ENCODE measurements at places on chromosomes 1 and 21. TPM values are rescaled to one million over a fixed set of nuclear protein-coding genes. Genes with fewer than 3 reads are reported as not detected.

The CD1B gene
- not detected for polyA plus RNA-seq

The ACOT11 gene
- 15.9 TPM for polyA plus RNA-seq

The MMP23B gene
- 55.6 TPM for polyA plus RNA-seq

The ANGEL2 gene
- polyA plus RNA-seq: 41.8 TPM

The PLA2G5 gene
- polyA plus RNA-seq: 0.41 TPM

The SLC22A15 gene
- polyA plus RNA-seq: 3.9 TPM

The SEC16B gene
- 3.2 TPM for polyA plus RNA-seq

DNA sequence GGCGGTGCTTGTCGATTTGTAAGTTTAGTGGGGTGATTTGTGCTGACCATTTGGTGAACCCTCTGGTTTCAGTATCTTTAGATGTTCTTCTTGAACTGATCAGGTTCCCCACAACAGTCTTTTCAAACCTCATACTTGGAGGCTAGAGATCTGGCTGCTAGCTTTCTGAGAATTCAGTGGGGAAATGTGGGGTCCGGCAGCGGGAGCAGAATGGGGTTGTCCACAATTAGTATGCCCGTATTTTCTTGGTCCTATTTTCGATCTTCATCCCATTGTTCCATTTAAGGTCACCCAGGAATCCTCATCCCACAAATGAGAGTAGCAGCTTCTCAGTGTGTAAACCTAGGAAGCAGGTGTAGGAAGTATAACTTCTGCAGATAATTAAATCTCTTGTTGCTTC is 10.3 kb upstream of the TPTE start:
- no peak for DNase-seq

DNA sequence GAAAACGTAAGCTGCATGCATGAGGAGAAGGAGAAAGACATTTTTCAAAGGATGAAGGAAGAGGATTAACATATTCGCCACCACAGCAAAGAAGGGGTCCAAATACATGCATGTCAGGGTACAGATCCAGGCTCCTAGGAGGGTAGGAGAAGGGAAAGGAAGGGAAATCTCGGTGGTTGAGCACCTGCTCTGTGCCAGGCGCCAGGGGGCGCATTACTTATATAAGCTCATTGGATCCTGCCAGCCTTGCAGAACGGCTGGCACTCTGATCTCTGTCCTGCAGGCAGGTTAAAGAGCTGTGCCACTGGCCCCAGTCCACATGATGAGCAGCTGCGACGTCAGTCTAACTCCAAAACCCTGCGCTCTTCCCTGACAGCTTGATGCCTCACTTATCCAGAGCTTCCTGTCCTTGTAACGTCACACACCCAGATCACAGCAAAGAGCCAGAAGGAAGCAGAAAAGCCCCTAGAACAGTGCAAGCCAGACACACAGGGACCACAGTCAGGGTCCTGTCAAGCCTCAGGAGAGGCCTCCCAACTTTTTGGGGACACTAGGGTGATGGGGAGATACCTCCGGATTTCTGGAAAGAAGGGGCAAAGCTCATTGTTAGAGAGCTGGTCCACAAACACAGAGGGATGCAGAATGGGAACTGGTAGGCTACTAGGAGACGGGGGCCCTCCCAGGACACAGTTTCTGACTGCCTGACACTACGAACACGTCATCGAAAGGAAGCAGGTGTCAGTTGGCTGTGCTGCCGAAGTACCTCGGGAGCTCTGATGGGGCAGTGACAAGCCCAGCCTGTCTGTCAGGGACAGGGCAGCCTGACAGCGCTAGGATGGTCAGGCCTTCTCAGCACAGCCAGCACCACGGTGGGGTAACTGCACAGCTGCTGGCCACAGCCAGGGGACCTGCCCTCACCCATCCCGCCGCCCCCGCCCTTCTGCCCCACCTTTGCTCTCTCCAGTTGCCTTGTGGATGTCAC is 99.1 kb downstream of the BEND5 start:
- DNase-seq: peak; percentile 72

DNA sequence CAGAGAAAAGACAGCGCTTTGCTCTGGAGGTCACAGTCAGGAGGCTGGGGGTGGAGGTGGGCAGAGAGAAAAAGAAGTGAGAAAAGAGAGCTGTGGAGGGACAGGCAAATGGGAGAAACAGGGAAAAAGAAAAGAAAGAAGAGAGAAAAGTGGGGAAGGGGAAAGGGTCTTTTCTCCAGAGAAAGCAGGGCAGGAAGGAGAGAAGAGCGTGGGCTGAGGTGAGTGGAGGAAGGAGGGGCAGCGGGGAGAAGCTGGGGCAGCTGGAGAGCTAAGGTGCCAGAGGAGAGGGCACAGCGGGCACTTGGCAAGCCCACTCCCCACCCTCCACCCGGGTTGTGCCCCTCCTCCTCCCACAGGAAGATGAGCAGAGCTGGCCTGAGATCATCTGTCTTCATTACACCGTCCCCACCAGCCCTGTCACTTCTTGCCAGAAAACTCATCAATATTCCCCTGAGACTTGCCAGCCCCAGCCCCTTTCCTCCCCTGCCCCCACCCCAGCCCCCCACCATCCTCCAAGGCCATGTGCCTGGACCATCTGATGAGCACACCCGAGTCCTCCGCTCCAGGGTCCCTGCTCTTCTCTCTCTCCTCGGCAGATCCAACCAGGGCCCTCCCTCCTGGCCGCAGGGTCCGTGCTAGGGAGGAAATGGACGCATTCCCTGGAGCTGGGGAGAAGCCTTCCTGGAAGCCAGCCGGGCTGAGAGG is 17.0 kb upstream of the BLACAT1 start:
- no peak for DNase-seq

- no peak for DNase-seq
These were observed 300.6 kb upstream of the PRMT6 start for GRCh38 chr1:106755682-106756406.

DNA sequence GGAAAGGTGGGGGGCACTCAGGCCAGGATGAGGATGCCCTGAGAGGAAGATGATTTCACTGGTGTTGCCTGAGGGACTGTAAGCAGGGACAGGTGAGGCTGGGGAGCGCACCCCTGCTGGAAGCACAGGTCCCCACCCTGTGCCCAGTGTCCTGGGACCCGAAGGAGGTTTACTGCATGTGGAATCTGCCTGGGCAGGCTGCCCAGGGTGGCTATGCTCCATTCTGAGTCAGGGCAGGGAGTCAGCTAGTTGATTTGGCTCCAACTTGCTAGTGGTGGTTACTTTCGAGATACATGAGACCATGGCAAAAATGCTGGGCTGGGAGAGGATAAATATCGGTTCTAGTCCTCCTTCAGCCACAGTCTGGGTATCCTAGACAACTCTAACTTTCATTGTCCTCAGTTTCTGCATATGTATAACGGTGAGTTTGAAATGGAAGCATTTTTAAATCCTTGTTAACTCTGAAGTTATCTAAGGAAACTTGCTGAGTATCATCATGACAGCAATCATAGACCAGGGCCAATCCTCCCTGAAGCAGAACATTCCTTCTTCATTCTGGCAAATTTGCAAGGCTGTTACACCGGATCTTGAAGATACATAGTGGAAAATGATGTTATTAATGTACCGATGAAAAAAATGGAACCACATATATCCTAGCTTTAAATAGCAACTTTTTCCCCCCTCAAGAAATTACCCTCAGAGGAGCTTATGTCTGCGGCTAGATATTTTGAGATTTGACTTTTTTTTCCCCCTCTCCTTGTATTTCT is 7.7 kb downstream of the TLR5 start:
- peak; percentile 79 for DNase-seq

GRCh38 chr1:74502432-74502831 is 10.0 kb downstream of the LRRC53 start:
- DNase-seq: no peak
